Omental fat pad (tissue), 4 donors: ENCODE measurements at places on chromosomes 1 and 21.

GRCh38 chr1:109061183-109061582 is 14.6 kb downstream of the TAF13 start:
- DNase-seq, result no peak

GRCh38 chr21:17925899-17926298 is 106.7 kb upstream of the C21orf91 start:
- DNase-seq, result no peak

DNA sequence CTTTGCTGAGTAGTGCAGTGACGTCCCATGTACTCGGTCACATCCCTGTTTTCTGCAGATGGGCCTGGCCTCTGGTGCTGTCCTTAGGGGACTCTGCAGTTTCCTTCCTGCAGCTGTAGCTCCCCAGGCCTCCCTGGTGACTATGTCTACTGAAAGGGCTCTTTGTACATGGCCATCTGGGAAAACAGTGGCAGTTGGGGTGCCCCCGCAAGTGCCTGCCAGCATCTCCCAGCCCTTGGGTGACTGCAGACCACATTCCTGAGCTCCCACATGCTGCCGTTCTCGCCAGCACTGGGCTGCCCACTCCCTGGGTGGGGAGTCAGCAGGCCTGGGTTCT is 37.5 kb upstream of the KCNA10 start:
- DNase-seq, result no peak

GRCh38 chr1:21651214-21652042 is 17.7 kb downstream of the RAP1GAP start:
- DNase-seq, result no peak

DNA sequence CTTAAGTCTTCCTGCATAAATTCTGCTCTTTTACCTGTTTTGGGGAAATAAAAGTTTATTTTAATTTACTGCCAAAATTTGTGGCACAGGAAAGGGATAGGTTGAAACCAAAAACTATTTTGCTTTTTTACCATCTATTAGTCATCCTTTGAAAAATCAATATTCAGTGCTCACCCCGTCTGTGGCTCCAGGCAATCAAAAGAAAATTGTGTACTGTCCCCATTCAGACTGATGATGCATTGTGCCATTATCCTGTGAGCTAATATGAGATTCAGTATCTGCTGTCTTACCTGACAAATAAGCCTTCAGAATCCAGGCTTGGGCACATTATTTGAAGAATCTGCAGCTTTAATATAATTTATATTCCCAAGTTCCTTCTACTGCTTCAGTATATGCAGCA is 650.7 kb downstream of the KIF26B start:
- no peak for DNase-seq

GRCh38 chr1:64235181-64235580 is 31.8 kb downstream of the UBE2U start:
- no peak for DNase-seq

GRCh38 chr21:44029460-44030087 is 17.5 kb downstream of the TRAPPC10 start:
- no peak for DNase-seq

DNA sequence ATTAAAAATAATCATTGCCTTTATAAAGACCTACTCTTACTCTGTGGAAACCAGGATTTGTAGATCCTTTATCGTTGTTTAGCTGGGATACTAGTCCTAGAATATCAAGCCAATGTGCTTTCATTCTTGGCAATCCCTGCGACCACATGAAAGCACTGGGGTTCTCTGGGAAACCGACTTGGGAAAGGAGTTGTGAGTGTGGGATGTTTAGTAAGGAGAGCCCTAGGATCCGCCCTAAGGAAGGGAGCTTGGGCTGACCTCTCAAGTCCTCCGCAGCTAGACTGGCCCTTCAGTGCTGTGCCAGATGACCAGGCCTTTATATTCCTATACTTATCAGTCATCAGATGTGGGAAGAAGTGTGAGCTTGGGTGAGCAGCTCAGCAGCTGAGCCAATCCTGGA is 5.2 kb upstream of the KRTAP19-8 start:
- DNase-seq, result no peak

- DNase-seq, result no peak
These were observed 393.1 kb downstream of the BRINP3 start for GRCh38 chr1:190084552-190084951.

DNA sequence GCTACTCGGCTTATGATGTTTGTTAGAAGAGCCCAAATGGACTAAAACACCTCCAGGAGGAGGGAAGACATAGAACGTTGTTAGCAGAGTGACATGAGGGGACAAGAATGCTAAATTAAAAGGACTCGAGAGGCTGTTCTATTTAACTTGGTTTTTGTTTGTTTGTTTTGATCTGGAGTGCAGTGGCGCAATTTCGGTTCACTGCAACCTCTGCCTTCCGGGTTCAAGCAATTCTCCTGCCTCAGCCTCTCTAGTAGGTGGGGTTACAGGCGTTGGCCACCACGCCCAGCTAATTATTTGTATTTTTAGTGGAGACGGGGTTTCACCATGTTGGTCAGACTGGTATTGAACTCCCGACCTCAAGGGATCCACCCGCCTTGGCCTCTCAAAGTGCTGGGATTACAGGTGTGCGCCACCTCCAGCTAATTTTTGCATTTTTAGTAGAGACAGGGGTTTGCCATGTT is 5.1 kb upstream of the HNRNPU start:
- DNase-seq, result no peak

GRCh38 chr1:19450811-19451515 is 34.4 kb downstream of the CAPZB start:
- DNase-seq, result no peak

GRCh38 chr1:148158341-148159003 is 6.4 kb upstream of the NBPF11 start:
- no peak for DNase-seq

- no peak for DNase-seq
These were observed 2.4 kb upstream of the CYP4X1 start for GRCh38 chr1:47021070-47021469.

DNA sequence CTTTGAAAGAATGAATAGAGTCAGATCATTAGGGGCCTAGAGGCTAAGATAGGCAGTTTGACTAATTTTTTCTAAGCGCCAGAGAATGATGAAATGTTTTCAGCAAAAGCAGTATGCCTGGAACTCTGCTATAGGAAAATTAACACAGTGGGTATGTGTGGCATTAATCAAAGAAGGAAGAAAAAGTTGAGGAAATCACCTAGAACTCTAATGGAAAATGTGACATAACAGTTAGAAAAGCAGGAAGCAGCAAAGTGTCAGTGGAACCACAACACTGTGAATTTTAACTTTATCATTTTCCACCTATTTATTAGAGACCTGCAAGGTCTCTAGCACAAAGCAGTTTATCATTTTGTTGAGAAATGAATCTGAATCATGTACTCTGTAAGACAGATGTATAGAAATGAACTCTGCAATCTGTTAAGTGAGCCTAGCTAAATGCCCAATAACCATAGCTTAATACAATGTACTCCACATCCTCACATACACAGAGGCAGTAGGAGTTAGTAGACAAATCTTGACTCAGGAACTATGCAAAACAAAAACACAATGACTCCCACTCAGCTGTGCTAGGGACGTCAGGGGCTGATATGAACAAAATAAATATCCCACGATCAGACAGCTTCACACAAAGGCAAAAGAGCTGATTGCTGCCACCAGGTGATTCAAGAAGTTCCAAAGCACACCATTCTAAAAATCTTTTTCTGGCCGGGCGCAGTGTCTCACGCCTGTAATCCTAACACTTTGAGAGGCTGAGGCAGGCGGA is 500.7 kb upstream of the NFIA start:
- DNase-seq, result no peak

DNA sequence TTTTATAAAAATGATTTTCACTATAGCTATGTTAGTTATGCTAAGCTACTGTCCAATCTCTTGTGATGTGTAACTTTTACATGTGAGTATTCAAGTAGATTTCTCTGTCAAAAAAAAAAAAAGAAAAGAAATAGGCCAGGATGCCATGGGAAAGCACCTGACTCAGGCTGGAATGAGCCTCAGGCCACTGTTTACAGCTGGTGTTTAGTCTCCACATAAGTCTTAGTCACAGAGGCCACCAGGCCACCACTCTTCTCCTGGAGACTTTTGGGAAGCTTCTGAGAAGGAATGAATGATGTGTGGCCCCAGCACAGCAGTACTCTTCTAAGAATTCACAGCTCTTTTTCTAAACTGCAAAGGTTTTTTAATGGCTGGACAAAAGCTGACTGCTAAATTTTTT is 48.9 kb downstream of the CHML start:
- no peak for DNase-seq

- DNase-seq, result no peak
These were observed 94.4 kb downstream of the RAVER2 start for GRCh38 chr1:64839261-64839660.

- DNase-seq, result no peak
These were observed 7.8 kb downstream of the CASZ1 start for GRCh38 chr1:10788592-10789006.

- no peak for DNase-seq
These were observed 97.5 kb upstream of the KCNE2 start for GRCh38 chr21:34266351-34266750.

GRCh38 chr1:160830321-160831153 is 32.1 kb downstream of the CD244 start:
- peak; percentile 62 for DNase-seq

- no peak for DNase-seq
These were observed at the start of gene DLGAP3 for GRCh38 chr1:34929497-34929852. Gene DLGAP3, minus strand, starts transcription at chr1:34929650. Its CDS starts 24,267 bp downstream, at chr1:34905383.

DNA sequence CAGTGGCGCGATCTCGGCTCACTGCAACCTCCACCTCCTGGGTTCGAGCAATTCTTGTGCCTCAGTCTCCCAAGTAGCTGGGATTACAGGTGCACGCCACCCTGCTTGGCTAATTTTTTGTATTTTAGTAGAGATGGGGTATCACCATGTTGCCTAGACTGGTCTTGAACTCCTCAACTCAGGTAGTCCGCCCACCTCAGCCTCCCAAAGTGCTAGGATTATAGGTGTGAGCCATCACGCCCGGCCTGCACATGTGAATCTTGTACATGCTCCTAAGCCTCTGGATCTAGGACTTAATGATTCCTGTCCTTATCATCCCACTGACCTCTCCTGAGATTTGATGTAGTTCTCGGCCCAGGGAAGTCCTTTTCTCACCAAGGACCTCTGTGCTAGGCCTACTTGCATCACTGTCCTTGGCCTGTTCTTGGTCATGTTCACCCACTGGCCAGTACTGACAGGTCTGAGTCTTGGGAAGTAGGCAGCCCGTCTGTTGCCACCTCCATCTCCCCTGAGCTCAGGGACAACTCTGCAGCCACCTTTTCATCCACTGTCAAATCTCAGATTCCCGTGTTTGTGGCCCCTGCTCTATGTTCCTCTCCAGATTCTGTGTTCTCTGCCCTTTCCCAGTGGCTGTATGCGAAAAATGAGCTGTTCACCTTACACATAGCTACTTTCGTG is 9.4 kb downstream of the HYI start:
- DNase-seq, result no peak

DNA sequence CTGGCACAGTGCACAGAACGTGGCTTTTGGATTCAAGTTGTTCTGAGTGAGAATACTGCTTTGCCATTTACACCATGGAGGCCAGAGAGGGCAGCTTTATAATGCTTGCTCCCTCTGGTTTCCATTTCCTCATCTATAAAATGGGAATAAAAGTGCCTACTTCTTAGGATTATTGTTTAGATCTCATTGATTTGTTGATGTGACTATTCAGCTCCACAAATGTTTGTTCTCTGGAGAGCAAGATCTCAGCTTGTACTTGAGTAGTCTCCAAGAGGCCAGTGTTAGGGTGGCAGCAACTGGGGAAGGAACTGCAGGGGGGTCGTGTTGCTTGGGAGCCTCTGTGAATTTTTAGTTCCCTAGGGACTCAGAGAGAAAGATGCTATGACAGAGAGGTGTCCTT is 55.2 kb downstream of the YARS1 start:
- no peak for DNase-seq

- DNase-seq, result no peak
These were observed 9.9 kb downstream of the FAM3B start for GRCh38 chr21:41326414-41327080.

GRCh38 chr21:41620982-41621381 is 113.0 kb upstream of the TMPRSS2 start:
- DNase-seq, result no peak

DNA sequence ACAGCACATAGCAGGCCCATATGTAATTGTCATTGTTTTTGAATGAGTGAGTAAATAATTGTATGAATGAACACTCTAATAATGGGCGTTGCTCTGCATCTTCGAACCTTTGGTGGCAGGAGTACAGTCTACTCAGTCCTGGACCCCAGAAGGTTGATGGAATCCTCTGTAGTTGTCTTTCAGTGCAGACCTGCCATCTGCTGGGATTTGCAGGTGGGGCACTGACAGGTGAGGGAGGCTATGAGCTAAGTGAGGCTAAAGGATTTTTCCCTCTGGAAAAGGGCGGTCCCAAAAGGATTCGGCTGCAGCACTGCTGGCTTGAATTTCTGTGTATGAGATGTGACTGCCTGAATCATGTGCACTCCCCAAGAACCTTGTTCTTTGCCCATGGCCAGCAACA is 53.4 kb downstream of the PLXNA2 start:
- no peak for DNase-seq

DNA sequence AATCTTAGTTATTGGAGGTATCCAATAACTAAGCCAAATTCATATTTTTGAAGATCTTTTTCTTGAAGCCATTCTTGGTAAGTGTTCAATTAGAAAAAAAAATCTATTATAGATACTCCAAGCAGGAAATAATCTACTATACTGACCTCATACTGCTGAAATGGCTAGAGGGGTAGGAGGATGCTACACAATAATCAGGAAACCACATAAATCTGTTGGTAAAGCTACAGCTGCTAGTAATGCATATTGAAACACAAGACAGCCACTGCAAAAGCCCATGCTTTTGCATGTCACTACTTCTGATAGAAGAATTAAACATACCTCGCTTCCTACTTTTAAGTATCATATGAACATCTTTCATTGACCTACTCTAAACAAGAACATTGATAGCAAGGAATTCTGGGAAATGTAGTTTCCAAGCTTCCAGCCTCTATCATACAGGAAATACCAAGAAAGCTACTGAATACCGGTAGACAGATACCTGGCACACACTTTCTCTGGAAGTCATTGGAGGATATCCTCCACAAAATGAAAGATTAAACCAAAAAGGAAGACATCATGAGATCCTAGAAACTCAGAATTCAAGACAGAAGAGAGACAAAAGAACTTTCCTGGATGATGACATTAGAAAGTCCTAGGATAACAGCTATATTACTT is 103.0 kb upstream of the VAV3 start:
- DNase-seq, result no peak

DNA sequence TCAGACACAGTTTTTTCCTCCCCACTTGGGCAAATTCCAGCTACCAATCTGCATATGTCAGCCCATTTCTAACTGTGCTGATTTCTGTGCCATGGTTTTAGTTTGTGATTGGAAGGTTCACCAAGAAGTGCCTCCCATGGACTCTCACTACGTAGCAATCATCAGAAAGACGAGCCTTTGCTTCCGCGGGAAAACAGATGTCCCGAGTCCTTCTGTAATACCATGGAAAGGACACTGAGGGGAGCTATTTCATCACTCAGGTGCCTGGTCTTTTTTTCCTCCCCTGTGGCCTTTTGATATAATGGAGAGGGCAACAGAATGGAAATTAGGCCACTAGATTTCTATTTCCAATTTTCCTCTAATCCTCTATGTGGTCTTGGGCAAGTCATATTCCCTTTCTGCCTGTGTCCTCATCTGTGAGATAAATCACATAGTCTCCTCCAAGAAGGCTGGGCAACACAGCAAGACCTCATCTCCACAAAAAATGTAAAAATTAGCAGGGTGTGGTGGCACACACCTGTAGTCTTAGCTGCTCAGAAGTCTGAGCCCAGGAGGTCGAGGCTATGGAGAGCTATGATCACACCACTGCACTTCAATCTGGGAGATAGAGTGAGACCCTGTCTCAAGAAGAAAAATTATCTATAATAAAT is 24.8 kb downstream of the LEMD1 start:
- no peak for DNase-seq
